Stimulated activated CD8-positive, alpha-beta memory T cell treated with anti-CD3 and anti-CD28 coated beads, Interleukin-15, amount 100 ng/mL, for 24 hours (primary cell): ENCODE measurements at places on chromosomes 4 and X.

- no peak for DNase-seq
Measured at GRCh38 chr4:8893624-8894423, 22.2 kb upstream of the HMX1 start.

GRCh38 chr4:26039639-26040359 is 125.8 kb downstream of the SMIM20 start:
- no peak for DNase-seq

GRCh38 chrX:132855780-132856341 is 102.6 kb downstream of the HS6ST2 start:
- no peak for DNase-seq

DNA sequence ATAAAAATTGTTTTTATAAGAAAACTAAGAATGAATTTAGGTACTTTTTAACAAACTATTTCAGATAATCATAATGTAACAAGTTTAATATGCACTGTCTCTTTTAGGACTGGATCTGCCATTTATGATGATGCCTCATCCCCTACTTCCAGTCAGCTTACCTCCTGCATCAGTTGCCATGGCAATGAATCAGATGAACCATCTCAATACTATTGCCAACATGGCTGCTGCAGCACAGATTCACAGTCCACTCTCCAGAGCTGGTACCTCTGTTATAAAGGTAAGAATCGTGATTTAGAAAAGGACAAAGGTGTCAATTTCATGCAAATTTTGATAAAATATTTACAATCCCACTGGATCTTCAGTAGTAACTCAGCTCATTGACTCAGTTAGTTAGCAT is 566.2 kb downstream of the DACH2 start:
- DNase-seq: no peak

GRCh38 chrX:2488621-2489285 is 12.0 kb downstream of the DHRSX start:
- DNase-seq: no peak

DNA sequence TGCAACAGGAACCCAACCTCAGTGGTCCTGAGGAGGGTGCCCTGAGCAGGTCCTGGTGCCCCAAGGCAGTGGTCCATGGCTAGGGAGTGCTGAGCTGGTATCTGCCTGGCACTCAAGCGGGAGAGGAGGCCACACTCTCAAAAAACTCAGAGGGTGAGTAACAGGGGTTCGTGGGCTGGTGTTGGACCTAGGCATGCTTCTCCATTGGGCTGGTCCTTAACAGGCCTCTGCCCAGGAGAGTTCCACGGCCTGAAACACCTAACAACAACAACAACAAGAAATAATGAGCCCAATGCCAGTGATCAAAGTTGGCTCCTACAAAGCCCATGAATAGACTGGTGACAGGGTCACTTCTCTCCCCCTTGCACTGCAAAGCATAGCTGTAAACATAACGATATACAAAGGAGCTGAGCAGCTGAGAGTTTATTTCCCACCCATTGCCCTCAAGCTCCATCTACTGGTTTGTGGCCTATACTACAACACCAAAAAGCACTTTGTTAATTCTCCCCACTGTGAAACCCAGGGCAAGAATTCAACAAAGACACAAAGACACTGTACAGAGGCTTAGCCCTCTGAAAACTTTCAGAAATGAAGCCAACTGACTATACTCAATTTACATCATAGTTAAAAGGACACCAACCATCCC is 736.1 kb upstream of the ADGRL3 start:
- DNase-seq: no peak

DNA sequence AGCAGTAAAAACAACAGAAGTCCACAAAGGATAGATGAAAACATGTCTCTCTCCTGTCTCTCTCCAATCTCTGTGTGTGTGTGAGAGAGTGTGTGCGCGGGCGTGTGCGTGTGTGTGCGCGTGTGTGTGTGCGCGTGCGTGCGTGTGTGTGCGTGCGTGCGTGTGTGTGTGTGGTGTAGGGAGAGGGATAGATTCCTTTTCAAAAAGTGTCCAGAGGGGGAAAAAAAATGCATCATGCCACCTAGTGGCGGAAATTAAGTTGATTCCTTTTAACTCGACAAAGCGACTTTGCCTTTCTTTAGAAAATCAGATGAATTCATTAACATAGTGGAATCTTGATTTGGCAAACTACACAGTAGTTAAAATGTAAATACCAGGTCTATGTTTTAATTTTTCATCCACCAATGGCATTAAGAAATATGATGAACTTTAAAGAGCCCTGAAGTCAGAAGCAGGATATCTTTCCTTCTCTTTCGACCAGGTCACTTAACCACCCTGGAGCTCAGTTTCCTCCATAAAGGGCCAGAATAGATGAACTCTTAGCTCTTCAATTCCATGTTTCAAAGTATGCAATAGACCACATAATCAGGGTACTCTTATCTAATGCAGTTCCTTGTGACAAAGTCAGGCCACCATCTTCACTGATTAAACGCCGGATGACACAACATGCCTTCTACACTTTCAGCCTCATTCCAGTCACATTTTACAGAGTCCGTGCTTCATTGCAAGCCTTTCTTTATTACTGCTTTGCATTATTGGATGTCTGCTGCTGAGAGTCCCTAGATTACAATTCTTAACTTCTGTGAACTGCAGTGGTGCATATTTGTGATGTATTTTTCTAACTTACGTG is 162.8 kb downstream of the FBXO8 start:
- no peak for DNase-seq
